Stimulated activated CD4-positive, alpha-beta T cell treated with anti-CD3 and anti-CD28 coated beads, Interleukin-4, amount 100 ng/mL, for 1 hour (primary cell): ENCODE measurements at places on chromosomes 4 and X.

DNA sequence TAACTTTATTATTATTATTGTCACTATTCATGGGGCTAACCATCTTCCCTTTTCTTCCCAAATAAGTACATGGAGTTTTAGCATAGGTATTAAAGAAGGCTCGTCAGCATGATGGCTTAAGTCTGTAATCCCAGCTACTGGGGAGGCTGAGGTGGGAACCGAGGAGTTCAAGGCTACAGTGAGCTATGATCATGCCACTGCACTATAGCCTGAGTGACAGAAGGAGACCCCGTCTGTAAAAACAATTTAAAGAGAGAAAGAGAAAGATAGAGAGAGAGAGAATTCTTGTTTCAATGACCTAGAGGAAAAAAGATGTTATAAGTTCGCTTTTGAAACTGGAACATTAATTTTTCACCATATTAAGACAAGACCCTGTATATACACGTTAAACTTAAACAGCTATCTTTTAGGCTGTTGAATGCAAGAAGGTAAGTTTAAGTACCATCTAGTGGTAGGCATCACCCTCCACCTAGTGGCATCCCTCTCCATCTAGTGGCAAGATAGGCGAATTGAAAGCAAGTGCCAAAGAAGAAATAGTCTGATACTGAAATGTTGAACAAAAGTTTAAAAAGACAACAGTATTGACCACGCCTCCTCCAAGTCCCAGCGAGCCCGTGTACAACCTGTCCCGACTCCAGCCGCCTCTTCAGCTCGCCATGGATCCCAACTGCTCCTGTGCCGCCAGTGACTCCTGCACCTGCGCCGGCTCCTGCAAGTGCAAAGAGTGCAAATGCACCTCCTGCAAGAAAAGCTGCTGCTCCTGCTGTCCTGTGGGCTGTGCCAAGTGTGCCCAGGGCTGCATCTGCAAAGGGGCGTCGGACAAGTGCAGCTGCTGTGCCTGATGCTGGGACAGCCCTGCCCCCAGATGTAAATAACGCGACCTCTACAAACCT lies 26.0 kb upstream of the YTHDC1 start:
- DNase-seq = peak; percentile 10

GRCh38 chrX:43456063-43456462 lies 200.0 kb upstream of the MAOA start:
- no peak for DNase-seq

GRCh38 chrX:15619053-15619755 lies 18.4 kb upstream of the ACE2 start:
- DNase-seq = no peak

- DNase-seq = no peak
These were observed 34.7 kb downstream of the CSN3 start for GRCh38 chr4:70277121-70277520.

DNA sequence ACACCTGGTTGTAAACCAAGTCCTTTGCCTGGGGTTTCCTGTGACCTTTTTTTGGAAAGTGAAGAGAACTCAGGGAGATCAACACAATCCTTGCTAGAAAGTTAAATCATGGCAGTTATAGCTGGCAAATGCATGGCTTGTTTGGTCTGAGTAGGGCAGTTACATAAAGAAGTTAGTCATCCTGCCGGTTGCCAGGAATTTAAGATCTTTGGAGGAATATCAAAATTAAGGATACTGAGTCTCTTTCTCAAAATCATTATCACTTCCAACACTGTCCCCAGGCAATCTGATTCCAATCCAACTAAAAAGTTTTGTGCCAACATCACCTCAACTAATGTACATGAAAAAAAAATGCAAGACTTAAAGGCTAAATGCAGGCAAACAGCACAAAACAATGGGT lies 40.3 kb downstream of the C4orf54 start:
- DNase-seq = no peak

- no peak for DNase-seq
These were observed 50.3 kb upstream of the HPF1 start for GRCh38 chr4:169807934-169808509.

DNA sequence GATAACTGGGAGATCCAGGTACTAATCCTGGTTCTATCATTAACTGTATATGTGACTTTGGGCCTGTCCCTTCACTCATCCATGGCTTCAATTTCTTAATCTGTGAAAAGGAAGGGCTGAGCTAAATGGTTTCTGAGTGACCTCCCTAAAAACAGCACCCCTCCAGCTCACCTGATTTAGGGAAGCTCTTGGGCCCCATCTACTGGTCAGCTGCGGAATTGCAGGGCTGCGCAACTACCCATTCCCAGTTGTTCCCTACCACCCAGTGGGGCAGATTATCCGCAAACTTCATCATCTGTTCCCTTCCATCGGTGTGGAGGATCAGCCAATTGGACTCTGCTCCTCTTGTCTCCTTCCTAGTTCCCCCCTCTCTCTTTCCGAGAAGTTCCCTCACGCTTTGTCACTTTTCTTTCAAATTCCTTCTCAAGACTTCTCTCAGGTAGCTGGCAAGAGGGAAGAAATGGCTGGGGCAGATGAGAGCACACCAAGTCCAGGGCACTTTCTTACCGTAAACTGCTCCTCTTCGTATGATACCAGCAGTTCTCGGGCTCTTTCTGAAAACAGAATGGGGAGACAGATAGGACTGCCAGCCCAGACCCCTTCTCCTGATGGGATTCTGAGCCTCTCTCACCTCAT lies 5.8 kb downstream of the LAS1L start:
- peak; percentile 43 for DNase-seq

GRCh38 chr4:25446611-25447010 lies 69.5 kb downstream of the ANAPC4 start:
- DNase-seq = no peak

DNA sequence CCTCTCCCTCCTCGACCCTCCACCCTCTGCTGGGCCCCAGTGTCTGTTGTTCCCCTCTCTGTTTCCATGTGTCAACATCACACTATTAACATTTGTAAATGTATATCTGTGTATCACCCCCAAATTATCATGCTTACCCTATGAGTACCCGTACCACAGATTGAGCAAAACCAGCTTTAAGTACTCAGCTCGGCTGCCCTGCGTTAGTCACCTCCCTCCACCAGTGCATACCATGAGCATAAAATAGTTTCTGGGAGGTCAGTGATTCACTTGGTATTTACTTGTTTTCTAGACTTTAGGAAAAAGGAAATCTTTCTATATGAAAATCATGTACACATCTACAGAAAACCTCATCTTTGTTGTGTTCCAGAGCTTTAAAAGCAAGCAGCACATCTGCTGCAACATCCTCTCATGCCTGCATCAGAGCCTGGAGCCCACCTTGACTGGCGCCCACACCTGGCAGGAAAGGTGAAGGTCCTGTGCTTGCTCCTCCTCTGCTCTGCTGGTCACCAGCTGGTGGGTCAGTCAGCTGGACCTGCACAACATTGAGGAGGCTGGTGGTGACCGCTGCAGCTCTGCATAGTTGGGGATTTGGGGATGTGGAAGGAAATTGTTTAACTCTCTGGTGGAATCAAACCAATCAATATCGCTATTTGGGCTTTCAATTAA lies 214.4 kb upstream of the KLF3 start:
- no peak for DNase-seq

DNA sequence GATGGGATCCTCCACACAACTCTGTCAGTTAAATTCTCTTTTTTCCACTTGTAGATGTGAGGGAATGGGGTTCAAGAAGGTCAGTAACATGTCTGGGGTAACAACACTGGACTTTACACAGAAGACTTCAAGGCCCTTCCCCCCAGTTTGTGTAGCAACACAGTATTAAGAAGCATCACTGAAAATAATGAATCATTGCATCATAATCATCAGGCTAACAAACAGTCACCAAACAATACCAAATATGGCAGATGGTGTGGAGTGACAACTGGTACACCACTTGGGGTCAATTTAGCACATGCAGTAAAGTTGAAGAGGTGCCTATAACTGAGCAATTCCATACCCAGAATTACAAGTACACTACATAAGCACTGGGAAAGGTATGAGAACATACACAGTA lies 38.6 kb downstream of the BOD1L1 start:
- no peak for DNase-seq

GRCh38 chrX:122248681-122249080 lies 935.4 kb upstream of the GRIA3 start:
- DNase-seq = no peak

DNA sequence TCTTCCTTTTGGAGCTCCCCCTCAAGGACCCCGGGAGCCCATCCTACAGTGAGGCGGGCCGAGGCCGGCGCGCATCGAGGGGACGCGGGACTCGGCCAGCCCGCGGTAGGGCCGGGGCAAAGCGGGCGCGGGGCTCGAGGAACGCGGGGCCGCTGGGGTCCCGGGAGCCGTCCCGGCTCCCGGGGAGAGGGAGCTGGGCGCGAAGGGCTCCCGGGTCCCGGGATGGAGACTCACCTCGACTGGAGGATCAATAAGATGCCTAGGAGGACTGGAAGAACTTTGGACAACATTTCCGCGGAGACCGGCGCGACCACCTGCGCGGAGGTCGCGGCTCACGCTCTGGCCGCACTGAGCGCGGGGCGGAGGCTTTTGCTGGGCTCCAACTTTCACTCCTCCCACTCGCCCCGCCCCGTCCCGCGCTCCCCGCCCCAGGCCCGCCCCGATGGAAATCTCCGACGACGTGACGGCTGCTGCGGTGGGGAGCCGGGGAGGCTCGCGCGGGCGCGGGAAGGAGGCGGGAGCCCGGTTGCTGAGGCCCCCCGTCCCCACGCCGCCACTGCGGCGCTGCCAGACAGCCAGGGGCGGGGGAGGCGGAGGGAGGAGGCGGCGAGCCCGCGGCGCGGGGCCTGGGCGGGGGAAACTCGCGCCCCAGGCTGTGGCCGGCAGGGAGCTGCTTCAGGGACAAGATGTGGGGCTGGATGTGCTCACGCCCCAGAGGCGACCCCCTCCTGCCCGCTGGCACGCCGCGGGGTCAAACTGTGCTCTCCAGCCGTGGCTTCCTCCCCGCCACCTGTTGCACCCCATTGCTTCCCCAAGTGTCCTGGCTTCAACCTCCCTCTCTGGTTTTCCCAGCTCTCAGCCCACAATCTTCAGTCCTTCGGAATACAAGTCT lies at the start of gene GABRE:
TSS of gene GABRE (minus strand) at position 341 of the 892 bp plus-strand sequence. CDS start at position 290, 51 bp downstream.
- peak; percentile 2 for DNase-seq

DNA sequence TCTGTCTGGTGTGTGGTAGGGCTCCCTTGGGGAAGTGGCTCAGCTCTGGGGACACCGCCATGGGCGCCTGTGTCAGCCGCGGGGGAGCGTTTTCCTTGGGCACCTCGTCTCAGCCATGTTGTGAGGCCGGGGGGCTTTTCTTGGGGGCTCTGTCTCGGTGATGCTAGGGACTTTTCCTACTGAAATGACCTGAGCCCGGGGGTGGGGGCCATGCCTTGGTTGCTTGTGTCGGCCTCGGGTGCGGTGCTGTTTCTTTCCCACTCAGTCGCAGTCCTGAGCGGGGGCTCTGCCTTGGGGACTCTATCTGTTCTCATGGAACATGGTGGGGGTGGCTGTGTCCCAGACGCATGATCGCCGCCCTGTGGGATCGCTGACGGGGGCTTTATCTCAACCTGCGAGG lies 356 bp downstream of the CT45A1 start:
- DNase-seq = no peak

- no peak for DNase-seq
These were observed 1366.3 kb downstream of the STIM2 start for GRCh38 chr4:28226962-28227361.
